ENCODE measurements at places on chromosomes 12 and 14.

GRCh38 chr14:76653875-76654572, 107.2 kb upstream of the VASH1 start:
- DNase-seq = no peak

DNA sequence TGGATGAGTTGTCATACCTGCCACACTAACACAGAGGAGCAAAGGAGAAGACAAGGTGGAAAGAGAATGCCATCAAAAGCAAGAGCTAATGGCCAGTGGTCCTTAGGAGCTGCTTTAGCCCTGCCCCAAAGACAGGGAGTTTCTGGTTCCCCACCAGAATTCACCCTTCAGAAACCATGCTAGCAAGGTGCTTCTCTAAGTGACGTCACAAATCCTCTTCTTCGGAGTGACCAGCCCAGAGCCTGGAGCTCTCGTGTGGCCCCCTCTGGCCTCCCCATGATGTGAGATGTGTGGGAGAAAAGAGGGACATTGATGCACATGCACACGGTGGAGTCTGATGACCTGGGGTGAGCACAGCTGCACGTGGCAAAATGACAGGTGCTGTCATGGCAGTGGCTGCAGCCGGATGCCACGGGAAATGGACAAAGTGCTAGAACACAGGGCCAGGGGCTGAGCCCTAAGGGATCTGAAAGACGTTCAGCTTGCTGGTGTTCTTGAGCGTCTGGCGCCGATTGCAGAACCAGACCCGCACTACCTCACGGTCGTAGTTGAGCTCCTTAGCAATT, 16.9 kb upstream of the TFCP2 start:
- DNase-seq = no peak

DNA sequence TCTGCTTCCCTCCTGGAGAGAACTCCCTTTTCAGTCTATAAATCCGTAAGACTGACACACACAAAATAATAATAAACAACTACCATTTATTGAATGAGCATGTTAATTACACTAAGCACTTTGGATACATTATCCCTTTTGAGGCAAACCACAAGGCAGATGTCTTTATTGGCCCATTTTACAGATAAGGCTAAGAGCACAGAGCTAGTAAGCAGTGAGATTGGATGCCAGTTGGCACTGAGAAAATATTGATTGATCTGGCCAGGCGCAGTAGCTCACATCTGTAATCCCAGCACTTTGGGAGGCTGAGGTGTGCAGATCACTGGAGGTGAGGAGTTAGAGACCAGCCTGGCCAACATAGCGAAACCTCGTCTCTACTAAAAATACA, 21.9 kb upstream of the RBM19 start:
- DNase-seq = no peak

DNA sequence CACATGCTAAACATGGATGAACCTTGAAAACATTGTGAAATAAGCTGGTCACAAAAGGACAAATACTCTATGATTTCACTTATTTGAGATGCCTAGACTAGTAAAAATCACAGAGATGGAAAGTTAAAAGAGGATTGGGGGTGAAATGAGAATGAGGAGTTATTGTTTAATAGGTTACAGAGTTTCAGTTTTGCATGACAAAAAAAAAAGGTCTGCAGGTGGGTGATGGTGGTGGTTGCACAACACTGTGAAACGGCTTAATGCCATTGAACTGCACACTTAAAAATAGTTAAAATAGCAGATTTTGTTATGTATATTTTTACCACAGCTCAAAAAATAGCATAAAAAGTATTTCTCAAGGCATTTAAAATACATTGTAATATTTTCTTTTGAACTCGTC, 151.9 kb upstream of the NRXN3 start:
- no peak for DNase-seq

- DNase-seq = no peak
These were observed 116.7 kb downstream of the BEGAIN start for GRCh38 chr14:100470523-100470897.

Measured in stimulated activated CD8-positive, alpha-beta memory T cell treated with anti-CD3 and anti-CD28 coated beads, Interleukin-7, amount 100 ng/mL, for 24 hours (primary cell).